ENCODE measurements at places on chromosomes 5 and 9.

DNA sequence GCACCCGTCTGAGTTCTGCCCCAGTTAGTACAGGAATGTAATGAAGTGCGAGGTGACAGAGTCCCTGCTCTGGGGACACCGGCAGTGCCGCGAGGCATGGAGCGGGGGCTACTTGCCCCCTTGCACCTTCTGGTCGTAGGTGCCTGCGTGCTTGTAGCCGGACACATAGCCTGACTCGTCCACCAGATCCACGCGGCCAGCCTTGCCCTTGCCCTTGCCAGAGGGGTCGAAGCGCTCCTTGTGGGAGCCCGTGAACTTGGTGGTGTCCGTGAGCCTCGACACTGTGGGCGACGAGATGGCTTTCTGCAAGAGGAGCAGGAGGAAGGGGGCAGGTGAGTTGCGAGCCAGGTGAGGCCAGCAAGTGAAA, 28.2 kb downstream of the TPPP start:
- no peak for DNase-seq

- DNase-seq = peak; percentile 55
These were observed 21.2 kb downstream of the OTULIN start for GRCh38 chr5:14685757-14686156.

GRCh38 chr9:76018235-76018634, 127.8 kb downstream of the PCSK5 start:
- no peak for DNase-seq

GRCh38 chr5:14022971-14023370, 78.5 kb upstream of the DNAH5 start:
- DNase-seq = no peak

DNA sequence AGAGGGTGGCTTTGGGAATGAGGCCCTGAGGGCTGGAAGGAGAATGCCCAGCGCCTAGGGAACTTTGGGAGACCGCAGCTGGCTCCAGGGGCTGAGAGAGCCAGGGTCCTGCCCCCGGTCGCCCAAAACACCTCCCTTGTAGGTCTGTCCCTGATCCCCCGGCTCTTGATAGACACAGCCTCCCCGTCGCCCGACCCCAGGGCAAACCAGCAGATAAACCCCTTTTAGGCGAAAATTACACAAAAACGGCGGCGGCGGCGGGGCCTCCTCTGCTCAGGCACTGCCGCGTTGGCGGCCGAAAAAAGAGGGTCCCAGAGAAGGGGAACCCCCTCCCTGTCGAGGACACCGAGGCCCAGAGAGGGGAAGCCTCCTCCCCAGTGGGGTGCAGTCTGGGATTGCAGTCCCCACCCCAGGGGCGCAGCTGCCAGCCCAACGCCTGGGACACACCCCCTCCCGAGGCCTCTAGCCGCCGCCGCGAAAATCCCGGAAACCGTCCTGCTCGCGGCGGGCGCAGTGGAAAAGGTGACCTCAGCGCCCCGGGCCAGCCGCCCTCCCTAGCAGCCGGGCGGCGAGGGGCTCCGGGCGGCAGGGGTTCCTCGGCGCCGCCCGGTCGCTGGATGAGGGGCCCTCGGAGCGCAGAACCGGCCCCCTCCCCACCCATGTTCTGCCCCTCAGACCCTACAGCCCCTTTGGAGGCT, 3.1 kb upstream of the BARX1 start:
- peak; percentile 50 for DNase-seq

GRCh38 chr5:90824436-90824835, 265.8 kb downstream of the ADGRV1 start:
- no peak for DNase-seq

GRCh38 chr5:108562205-108562454, 180.2 kb upstream of the FBXL17 start:
- no peak for DNase-seq

Data from GM20000 (cell line).